ENCODE measurements at places on chromosomes 11 and 22.

GRCh38 chr11:116162886-116163230, 609.9 kb downstream of the BUD13 start:
- no peaks in the 10 kb centered on the region for H3K4me1 ChIP-seq
- H3K27me3 ChIP-seq: no peaks in the 10 kb centered on the region
- H3K36me3 ChIP-seq: no peaks in the 10 kb centered on the region
- no peak overlapping the region for H3K4me3 ChIP-seq

DNA sequence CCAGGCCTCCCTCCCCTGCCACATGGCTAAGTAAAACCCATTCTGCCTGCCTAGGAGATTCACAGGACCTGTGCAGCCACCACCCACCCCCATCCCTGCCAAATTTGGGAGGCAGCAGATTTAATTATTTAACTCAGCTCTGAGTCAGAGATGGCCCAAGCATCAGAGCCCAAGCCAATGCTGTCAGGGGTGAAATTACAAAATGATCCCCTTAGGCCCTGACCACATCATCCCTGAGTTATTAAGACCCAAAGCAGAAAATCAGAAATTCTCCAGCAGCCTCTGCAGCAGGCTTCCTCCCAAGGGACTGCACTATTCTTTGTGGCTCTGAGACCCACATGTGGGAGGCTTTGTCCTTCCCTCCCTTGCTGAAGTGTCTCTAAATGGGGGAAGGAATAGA, 52.8 kb upstream of the RRAS2 start:
- no peaks in the 10 kb centered on the region for H3K27me3 ChIP-seq
- H3K4me3 ChIP-seq: no peak overlapping the region
- no peak for DNase-seq
- no peaks in the 10 kb centered on the region for H3K36me3 ChIP-seq
- H3K27ac ChIP-seq: peak overlapping the region; percentile 52
- no peaks in the 10 kb centered on the region for H3K4me1 ChIP-seq

DNA sequence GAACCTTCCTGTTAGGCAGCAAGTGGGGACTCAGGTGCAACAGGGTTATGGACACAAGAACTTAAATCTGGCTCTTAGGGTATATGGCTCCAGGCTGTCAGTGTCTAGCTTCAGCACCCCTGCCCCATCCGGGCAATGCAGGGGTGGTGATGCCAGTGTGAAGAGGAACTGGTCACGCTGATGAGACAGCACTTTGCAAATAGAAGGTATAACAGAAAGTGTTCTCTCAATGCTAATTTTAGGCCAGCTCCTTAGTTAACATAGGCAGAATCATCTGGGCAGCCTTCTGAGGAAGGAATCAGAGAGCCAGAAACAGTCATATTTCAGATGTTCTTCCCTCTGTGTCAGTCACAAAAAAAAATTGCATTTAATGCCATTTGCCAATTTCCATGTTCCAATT, 41.2 kb downstream of the SYT9 start:
- H3K4me1 ChIP-seq: no peaks in the 10 kb centered on the region
- H3K27ac ChIP-seq: no peak overlapping the region
- no peaks in the 10 kb centered on the region for H3K27me3 ChIP-seq
- no peak for DNase-seq
- no peak overlapping the region for H3K4me3 ChIP-seq

- DNase-seq: no peak
- peaks cover 4% of the 10 kb centered on the region for H3K4me1 ChIP-seq
- no peaks in the 10 kb centered on the region for H3K27me3 ChIP-seq
These were observed 95.8 kb upstream of the CHORDC1 start for GRCh38 chr11:90318651-90319050.

DNA sequence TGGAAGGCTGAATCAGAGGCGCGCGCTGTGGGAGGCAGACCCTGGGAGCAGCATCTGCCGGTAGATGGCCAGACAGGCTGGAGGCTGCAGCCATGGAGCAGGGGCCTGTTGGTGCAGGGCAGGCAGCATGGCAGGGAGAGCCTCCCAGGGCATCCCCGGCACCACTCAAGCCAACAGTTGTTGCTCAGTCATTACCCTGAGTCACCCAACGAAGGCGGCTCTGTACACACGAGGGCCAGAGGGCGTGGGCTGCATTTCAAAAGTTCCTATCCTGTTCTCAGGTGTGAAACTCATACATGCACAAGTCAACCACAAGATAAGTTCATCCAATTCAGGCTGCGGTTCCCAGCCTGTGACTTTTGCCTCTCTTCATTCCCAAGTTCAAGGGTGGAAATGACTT, 2.6 kb downstream of the ANO1 start:
- peaks cover 10% of the 10 kb centered on the region for H3K4me1 ChIP-seq
- peak; percentile 71 for DNase-seq
- H3K27me3 ChIP-seq: no peaks in the 10 kb centered on the region
- peak overlapping the region; percentile 37 for H3K4me3 ChIP-seq

DNA sequence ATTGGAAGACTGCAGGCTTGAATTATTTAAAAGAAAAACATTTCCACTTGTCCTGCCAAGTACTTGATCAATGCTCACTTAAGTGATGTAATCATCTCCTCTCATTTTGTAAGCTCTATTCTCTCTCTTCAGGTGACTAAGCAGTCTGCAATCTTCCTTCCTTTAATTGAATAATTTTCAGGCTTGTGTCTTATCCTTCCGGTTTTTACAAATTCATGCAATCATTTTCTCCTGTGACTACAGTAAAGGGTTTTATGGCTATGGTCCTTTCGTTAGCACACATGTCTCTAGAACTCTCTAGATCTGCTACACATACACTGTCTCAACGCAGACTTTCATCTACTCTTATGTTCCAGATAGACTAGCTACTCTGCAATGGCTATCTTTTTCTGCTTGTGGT, 12.6 kb upstream of the UPB1 start:
- H3K27ac ChIP-seq: no peak overlapping the region
- H3K27me3 ChIP-seq: no peaks in the 10 kb centered on the region
- H3K4me1 ChIP-seq: no peaks in the 10 kb centered on the region
- no peak overlapping the region for H3K4me3 ChIP-seq
- no peak for DNase-seq

GRCh38 chr22:28930357-28931007, 47.1 kb downstream of the ZNRF3 start:
- H3K4me1 ChIP-seq: no peaks in the 10 kb centered on the region
- no peak overlapping the region for H3K27ac ChIP-seq
- H3K27me3 ChIP-seq: no peaks in the 10 kb centered on the region
- no peak for DNase-seq

DNA sequence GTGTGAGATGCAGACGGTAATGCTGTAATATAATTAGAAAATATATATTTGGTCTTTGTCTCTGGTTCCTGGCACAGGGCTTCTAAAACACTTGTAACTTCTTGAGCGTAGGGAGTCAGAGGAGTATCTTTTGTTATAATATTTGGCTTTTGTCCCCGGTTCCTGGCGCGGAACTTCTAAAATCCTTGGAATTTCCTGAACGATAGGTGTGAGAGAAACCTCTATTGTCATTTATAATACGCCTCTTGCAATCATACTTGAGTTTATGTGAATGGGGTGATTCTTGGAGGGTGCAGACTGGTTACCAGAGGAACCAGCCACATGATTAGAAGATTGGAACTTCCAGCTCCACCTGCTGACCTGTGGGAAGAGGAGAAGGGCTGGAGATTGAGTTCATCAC, 54.1 kb upstream of the ZBED5 start:
- no peak for DNase-seq
- peak overlapping the region; percentile 1 for H3K4me3 ChIP-seq
- H3K27me3 ChIP-seq: no peaks in the 10 kb centered on the region
- H3K4me1 ChIP-seq: no peaks in the 10 kb centered on the region
- no peaks in the 10 kb centered on the region for H3K36me3 ChIP-seq
- H3K27ac ChIP-seq: peak overlapping the region; percentile 61

All from breast epithelium (tissue), 4 donors.